Stimulated activated CD8-positive, alpha-beta memory T cell treated with anti-CD3 and anti-CD28 coated beads, Interleukin-2, amount 100 ng/mL, for 1 hour (primary cell): ENCODE measurements at places on chromosomes 4 and X.

- DNase-seq = no peak
Measured at GRCh38 chrX:35461164-35461563, 337.0 kb upstream of the MAGEB16 start.

DNA sequence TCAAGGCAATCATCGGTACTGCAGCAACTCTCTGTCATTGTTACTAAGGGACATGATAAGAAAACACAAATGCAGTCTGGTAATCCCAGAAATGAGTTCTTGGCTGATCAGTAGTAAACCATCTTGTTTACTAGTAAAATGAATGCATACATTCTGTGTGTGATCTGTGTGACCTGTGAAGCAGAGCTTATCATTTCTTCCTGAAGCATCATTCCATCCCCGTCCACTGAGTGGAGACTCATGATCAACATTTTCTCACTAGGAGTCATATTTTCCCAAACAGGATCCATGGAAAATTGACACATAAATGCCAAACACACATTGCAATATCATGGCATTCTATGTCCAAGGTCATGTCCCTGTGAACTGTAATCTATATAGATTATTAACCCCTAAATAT lies 226.1 kb downstream of the ANKRD50 start:
- DNase-seq = no peak

- no peak for DNase-seq
Measured at GRCh38 chr4:111880116-111880515, 265.1 kb upstream of the FAM241A start.

- no peak for DNase-seq
Measured at GRCh38 chr4:45036677-45037076, 310.3 kb upstream of the GNPDA2 start.

GRCh38 chr4:80312124-80312523 lies 23.4 kb upstream of the CFAP299 start:
- no peak for DNase-seq

DNA sequence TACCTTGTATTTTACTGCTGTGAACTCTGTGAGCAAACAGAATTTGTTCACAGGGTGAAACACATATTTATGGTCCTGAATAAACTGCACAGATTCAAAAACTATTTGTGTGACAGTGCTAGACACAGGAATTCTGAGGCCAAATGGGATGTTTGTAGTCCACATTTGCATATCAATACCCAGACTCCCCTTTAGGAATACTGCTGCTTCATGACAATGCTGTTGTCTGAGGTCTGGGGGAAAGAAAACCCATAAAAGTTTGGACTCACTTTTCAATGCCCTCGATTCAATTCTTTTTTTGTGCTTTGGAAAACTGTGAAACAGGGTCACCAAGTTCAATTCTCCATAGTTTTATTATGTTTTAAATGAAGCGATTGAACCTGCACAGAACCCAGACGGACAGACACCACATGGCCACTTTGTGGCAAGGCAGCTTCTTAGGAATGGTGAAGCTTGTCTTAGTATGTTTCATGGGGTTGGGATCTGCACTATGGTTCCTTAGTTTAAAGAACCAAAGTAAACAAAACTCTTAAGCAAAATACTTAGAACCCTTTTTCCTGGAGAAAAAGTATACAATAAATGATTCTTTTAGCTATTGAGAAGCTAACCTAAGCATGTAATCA lies 92.3 kb upstream of the MAD2L1 start:
- DNase-seq = no peak

DNA sequence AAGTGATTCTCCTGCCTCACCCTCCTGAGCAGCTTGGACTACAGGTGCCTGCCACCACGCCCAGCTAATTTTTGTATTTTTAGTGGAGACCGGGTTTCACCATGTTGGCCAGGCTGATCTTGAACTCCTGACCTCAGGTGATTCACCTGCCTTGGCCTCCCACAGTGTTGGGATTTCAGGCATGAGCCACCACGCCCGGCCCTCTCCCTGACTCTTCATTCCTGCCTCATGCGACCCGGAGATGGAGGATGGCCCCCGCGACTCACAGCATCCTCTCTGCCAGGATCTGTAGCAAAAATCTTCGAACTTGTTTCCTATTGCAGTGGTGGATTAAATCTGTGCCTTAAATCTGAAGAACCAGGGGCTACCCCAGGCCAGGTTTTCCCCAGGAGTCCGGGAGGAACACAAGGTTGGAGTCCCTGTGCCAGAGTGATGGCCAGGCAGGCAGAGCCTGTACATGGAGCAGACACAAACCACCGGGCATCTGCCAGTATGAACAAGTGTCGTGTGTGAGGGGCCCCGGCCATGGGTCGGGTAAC lies 11.5 kb downstream of the CPLX1 start:
- no peak for DNase-seq

DNA sequence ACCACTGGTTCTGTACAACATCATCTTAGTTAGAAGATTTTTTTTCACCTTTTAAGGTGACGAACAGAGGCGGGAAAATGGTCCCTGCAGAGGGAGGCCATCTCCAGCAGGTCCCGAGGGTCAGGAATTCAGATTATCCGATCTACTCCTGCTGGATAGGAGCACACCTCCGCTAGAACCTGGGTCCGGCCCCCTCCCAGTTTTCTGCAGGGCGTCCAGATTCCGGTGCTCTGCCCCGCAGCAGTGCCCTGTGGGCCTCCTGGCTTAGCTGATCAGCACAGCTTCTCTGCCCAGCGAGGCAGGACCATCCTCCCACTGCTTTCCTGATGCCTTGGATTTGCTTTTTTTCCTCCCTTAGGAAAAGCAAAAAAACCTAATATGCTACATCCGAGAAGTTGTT lies 2.3 kb downstream of the TBL1X start:
- no peak for DNase-seq

DNA sequence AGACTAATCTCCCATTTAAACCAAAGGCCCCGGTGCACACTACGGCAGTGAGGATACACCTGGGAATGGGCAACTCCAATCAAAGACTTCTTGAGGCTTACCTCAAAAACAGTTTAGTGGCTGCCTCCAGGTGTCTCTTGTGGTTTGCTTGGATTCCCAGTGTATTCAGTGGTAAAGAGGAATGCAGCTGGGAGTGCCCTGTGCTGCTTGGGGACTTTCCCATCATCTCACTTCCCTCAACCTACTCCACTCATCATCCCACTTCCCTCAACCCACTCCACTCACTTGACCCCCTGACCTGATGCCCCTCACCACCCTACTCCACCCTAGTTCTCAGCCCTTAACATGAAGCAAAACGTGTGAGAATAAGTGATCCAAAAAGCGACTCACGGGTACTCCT lies 177.3 kb upstream of the ETNPPL start:
- DNase-seq = no peak

DNA sequence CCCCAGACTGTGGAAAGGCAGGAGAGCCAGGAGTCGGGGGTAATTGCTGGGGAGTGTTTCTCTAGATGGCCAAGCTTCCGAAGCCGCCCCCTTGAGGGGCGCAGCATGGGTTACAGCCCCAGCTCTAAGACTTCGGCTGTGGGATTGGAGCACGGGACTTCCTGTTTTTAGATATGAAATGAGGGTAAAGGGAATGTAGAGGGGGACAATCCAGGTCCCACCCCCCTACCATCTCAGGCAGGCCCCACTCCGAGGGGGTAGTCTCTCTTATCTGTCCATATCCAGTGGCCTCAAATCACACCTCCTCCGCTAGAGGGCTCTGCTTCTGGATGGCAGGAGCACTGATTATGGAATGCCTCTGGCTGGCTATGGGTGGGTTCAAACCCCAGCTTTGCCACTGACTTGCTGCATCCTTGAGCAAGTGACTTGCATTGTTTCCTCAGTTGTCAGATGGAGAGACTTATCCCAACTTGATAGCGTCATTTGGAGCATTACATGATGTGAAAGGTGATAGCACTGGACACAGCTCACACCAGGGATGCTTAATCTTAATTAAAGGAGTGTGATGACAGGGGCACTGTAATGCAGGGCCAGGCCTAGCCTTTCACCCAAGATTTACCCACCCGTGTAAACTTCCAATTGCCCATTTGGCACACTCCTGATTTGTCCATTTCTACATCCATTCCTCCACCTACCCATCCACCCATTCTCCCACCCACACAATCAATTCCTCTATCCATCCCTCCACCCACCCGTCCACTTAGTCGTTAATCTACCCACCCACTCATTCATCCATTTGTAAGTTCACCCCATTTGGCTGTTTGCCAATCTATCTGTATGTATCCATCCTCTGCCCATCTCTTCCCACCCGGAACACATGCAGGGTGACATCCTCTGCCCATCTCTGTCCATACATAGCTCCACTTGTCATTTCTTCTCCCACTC lies 848 bp upstream of the KCND1 start:
- no peak for DNase-seq

- no peak for DNase-seq
Measured at GRCh38 chr4:51909236-51909703, 66.3 kb downstream of the DCUN1D4 start.

GRCh38 chr4:17721496-17722355 lies 59.7 kb downstream of the FAM184B start:
- no peak for DNase-seq
